Astrocyte (in vitro differentiated cells and primary cell): ENCODE measurements at places on chromosomes 11 and 22. TPM values are rescaled to one million over a fixed set of nuclear protein-coding genes. Genes with fewer than 3 reads are reported as not detected.

- DNase-seq = no peak
Measured at GRCh38 chr22:40572976-40573375, 63.5 kb downstream of the MRTFA start.

The CREB3L1 gene
- 324 and 399 TPM in 2 replicates for total RNA-seq

- DNase-seq = no peak
Measured at GRCh38 chr11:30859669-30860068, 273.5 kb upstream of the MPPED2 start.

- no peak for DNase-seq
Measured at GRCh38 chr22:40395607-40396006, 25.2 kb downstream of the SGSM3 start.
